Naive thymus-derived CD4-positive, alpha-beta T cell (primary cell): ENCODE measurements at places on chromosomes 2 and 18. TPM values are rescaled to one million over a fixed set of nuclear protein-coding genes. Genes with fewer than 3 reads are reported as not detected.

Gene PROM2
- not detected for polyA plus RNA-seq

Gene MAB21L4
- polyA plus RNA-seq, result not detected

Gene FBXO48
- 0.49 TPM for polyA plus RNA-seq

Gene PROKR1
- polyA plus RNA-seq, result not detected

Gene ZNF397
- 14.0 TPM for polyA plus RNA-seq

Gene ABCB11
- polyA plus RNA-seq, result not detected

Gene GREB1L
- 0.11 TPM for polyA plus RNA-seq

Gene SLC8A1
- polyA plus RNA-seq, result not detected

Gene KCNS3
- polyA plus RNA-seq, result not detected

- DNase-seq, result no peak
Measured at GRCh38 chr2:7280790-7281189, 363.6 kb downstream of the RNF144A start.

DNA sequence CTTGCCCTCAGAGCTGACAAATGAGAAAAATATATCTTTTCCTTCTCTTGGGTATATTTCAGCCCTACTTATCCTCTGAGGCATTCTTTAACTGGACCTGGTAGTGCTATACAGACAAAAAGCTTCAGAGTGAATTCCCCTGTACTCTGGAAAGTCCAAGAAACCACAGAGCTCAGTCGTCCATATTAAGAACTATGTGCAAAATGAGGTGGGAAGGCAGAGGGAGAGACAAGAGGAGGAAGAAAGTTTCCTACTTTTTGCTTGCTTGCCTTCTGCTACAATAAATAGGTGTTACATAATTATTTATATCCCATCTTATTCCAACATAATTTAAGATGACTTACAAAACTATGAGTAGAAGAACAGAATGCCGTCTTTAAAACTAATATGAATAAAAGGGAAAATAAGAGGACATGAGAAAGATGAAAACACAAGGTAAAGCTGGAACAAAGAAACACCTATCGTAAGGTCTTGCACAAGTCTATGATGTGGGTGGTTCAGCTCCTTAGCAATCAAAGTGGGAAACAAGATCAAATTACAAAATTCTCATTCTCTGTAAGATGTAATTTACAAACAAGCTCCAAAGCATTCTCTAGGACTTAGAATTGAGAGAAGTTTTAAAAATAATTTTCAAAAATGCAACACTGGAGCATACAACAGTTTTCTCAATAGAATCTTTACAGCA is 97.9 kb downstream of the BAZ2B start:
- no peak for DNase-seq

GRCh38 chr2:191217580-191217979 is 27.6 kb upstream of the MYO1B start:
- DNase-seq, result no peak

- peak; percentile 61 for DNase-seq
Measured at GRCh38 chr2:240567872-240568677, at the start of gene RNPEPL1. RNPEPL1 (plus strand) TSS chr2:240568484; CDS start chr2:240568587, 103 bp downstream.

DNA sequence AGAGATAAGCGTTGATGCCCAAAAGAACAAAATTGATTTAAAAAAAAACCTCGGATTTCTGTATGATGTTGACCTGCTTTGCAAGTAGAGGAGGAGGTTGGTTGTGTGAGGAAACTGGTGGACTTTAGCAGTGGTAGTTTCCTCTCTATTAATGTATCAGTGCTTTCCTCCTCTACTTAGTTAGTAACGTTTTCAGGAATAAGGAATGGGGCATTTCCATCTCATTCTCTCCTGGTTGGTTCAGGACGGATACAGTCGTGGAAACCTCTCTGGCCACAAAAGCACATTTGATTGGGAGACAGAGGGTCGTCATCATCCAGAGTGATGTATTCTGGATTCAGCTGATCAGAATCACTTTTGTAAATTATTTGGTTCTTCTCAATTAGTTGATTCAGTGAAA is 1.5 kb downstream of the FHOD3 start:
- DNase-seq, result no peak

- DNase-seq, result peak; percentile 41
Measured at GRCh38 chr2:191679818-191680600, 2.1 kb downstream of the NABP1 start.

DNA sequence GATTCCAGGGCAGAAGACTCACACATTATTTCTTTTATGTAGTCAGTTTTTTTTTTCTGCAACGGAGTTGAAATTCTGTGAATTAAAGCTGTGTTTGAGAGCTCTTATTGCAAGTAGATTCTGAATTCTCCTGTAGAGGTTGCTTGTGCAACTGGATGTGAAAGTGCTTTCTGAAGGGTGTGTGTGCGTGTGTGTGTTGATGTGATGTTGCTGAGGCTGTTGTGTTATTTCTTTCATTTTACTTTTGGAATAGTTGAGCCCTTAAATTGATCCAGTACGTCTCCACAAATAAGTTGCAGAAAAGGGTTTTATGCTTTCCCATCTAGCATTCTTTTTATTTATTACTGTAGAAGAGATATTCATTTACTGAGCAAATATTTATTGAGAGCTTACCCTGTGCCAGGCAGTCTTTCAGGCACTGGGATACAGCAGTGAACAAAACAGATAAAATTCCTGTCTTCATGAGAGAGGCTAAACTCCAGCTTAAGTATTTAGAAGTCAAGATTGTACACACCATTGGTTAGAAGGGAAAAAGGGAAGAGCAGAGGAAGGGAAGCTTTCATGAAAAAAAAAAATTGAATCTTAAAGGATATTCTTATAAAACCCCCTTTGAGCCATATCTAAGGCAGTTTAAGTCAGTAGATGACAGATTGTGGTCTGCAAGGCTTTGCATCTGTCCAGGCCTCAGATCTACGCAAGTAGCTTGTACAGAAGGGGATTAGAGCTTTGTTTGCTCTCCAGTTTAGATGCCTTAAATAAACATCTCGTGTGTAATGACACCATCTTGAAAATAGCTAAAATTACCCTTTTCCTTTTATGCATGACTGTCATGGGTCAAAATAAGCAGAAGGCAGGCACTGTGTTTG is 58.2 kb downstream of the MYO1B start:
- no peak for DNase-seq

- no peak for DNase-seq
Measured at GRCh38 chr2:48346124-48346536, 183.8 kb upstream of the STON1 start.

- DNase-seq, result no peak
Measured at GRCh38 chr2:114683251-114683650, 240.8 kb downstream of the DPP10 start.

DNA sequence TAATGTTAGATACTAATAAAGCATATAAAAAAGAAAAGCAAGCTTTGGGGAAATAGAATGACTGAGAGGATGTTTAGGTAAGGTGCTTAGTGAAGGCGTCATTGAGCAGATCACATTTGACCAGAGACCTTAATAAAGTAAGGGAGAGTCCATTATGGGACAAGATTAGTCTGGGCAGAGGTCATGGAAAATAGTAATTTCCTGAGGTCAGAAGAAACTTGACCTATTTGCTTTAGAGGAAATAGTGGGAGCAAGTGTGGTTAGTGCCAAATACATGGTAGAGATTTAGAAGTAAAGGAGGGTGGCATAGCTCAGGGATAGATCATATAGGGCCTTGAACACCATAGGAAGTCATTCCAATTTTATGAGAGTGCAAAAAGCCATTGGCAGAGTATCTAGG is 24.5 kb upstream of the SLC8A1 start:
- no peak for DNase-seq

GRCh38 chr2:133787207-133787606 is 218.9 kb upstream of the NCKAP5 start:
- no peak for DNase-seq

DNA sequence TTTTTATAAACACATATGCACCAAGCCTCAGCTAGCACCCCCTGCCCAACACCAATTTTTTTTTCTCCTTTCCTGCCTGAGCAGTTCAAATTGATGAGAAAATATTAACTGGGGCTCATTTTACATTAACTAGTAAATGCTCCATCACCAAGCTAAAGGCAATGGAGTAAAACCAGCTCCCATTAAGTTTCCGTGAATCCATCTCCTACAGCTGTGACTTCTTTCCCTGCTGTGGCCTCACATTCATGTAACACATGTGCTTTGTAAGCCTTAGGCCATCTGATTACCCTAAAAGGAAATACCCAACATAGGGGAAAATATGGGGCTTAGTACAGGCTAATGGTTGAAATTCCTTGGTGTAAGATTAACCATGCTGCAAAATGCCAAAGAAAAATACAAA is 60.8 kb downstream of the DNER start:
- no peak for DNase-seq

DNA sequence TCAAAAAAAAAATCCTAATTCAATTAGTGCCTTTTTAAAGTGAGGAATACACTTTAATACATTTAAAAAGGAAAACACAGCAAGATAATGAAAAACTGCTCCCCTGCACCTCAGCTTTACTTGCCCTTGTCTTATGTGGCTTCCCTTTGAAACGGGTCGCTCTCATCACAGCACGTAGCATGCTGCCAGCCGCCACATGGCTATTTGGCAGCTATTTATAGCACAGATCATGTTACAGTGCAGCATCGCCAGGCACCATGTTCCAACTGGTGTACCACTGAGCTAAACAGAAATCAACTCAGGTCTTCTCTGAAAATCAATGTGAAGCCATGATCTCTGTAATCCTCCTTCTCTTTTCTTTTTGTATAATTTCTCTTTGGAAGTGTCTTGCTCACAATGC is 65.1 kb downstream of the TMEM182 start:
- no peak for DNase-seq

GRCh38 chr2:30798536-30798991 is 8.7 kb downstream of the CAPN13 start:
- no peak for DNase-seq

DNA sequence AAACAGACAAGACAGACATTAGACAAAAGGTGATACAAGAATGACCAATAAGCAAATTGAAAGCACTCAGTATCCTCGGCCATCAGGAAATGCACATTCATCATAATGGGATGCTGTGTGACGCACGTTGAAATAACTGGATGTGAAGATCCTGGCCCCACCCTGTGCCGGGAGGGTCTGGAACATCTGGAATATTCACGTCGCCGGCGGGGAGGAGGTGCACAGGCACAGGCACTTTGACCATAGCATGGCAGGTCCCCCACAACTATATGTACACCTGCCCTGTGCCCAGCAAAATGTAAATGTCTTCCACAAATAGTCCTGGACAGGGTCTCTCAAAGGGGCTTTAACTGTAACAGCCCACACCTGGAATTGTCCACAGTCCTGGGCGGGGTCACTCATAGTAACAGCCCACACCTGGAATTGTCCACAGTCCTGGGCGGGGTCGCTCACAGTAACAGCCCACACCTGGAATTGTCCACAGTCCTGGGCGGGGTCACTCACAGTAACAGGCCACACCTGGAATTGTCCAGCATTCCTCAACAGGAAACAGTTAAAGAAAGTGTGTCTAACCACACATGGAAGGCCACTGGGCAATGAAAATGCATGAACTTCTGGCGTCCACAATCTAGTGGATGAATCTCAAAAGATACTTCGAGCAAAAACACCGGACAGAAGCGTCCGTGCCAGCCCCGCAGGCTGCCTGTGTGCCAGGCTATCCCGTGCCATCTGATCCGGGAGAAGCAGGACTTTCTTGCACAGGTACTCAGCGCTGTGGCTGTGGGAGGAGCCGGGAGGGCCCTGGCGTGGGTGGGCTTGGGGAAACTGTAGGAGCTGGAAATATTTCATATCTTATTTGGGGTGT is 113.4 kb downstream of the RTP5 start:
- DNase-seq, result no peak

DNA sequence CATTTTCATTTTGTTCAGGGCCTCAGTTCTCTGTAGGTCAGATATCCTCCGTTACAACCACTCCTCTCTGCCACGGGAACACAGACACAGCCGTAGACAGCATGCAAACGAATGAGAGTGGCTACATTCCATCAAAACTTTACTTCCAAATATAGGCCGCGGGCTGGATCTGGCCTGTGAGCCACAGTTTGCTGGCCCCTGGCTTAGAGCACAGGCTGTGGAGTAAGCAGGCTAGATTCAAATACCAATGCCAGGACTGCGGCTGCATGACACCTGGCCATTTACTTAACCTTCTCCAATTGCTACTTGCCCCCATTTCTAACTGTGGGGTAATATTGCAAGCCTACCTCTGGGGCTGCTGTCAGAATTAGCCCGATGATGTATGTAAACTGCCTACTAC is 325.8 kb upstream of the POU3F3 start:
- DNase-seq, result no peak

DNA sequence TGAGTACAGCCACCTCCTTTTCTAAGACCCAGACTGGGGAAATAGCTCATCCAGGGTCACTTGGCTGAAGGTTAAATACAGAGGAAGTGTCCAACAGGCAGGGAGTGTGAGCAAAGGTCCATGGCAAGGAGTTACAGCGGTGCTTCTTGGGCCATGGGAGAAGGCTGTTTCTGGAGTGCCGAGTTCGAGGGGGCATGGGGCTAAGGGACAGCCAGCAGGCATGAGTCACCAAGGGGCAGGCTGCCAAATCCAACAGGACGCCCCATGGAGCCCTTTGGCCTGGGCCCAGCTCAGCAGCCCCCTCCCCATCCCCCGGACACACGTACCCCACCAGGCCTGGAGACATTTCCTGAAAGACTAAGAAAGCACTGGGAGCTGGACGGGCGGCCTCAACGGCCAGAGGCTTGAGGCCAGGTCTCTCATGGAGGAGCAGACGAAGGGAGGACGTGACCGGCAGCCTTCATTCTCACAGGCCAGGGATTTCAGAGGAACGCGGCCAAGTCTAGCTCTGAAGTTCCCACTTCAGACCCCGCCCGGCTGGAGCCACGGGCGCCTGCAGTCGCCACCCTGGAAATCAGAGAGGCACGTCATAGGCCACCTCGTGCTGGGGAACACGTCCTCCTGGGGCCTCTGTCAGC is 160.4 kb downstream of the SMAD7 start:
- DNase-seq, result no peak
